ENCODE measurements at places on chromosomes 1 and 21.

- no peak for DNase-seq
Observed at GRCh38 chr1:67634396-67634935, 50.5 kb upstream of the GADD45A start.

DNA sequence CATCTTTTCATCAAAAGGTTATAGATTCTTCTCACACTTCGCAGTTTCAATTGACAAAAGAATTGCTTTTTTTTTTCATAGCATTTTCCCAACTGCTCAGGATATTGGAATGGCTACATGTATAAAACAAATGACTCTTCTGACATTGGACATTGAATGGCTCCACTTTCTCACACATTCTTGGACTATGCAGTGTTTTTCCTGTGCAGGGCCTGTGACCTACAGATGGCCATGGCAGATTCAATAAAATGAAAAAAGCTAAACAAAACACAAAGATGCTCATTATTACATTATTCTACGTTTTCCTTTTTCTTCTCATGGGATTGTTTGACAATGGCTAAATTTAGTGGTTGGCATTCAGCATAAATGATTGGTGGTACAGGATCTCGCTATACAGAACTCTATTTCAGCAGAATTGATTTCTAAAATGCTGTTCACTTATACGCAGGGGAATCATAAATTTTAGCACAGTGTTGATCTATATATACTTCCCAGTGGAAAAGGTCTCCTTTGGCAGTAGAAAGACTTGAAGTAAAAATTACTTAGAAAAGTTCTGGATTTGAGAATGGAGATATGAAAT is 115.6 kb upstream of the ADAMTS5 start:
- no peak for DNase-seq

- no peak for DNase-seq
Observed at GRCh38 chr1:190849346-190849745, 371.7 kb upstream of the BRINP3 start.

- DNase-seq, result peak; percentile 88
Observed at GRCh38 chr1:180502361-180503279, at the start of gene ACBD6. Gene ACBD6, minus strand, starts transcription at chr1:180502577. Its CDS starts 311 bp downstream, at chr1:180502266.

DNA sequence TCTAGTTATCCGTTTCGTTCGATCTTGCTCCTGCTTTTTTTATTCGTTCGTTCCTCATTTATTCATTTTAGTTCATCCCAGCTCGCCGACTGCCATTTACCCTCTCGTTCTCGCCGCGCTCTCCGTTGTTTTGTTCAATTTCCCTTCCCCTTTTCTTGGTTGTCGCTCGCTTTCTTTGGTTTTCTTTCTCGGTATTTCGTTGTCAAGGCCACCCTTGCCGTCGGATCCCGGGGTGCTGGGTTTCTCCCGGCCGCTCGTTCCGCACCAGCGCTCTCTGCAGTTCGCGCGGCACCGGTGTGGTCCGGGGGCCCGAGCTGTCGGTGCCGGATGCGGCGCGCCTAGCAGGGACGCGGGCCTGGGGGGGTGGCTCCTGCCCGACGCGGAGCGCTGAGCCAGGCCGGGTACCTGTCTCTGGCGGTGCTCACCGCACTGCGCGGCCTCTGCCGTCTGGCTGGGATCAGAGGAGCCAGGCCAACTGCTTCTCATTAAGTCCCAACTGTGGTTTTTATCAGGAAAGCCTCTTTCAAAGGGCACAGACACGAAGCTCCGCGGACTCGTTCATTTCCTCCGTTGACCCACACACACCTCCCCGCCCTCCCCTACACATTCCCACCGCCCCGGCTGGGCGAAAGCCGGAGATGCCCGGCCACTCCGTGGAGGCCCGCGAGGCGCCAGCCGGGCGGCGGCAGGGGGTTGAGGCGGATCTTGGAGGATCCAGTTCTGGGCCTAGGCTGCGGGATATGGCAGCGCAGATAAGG is 1.6 kb downstream of the ALX3 start:
- DNase-seq, result no peak

- no peak for DNase-seq
Observed at GRCh38 chr1:101299141-101299540, 62.3 kb downstream of the S1PR1 start.

DNA sequence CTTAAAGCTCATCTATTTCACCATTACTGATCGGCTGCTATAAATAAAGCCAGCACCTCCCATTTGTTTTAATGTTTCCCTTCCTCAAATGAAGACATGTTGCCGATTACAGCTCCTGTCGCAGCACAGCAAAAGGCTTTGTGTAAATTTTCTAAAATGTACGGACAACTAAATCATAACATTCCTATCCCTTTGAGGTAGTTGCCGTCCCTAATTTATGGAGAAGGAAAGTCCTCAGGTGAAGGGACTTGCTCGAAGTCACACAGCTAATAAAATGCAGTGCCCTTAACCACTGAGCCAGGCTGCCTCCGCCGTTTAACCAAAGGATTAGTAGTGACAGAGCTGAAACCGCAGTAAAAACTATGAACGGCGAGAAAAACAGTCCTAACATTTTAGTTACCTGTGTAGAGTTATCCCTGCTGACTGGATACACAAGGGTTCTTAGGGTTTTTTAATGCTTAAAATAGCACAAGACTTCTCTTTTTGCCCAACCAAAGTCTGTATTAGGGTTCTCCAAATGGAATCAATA is 871 bp downstream of the PINK1 start:
- DNase-seq, result no peak

DNA sequence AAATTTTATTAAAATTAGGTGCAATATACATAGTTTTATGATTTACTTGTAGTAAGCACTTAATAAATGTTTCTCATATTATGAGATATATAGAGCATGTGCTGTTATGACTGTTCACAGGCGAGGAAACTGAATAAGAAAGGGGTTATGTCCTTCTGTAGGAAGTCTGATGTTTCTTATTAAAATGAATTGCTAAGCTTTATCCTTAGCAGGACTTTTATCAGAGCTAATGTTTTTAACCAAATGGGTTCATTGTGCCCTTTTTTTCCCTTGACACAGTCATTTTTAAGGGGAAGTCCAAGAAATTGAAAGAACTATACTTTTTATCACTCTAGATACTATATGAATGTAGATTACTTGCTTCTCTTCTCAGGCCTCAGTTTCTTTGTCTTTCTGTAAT is 285.2 kb downstream of the PTPRC start:
- DNase-seq, result no peak

DNA sequence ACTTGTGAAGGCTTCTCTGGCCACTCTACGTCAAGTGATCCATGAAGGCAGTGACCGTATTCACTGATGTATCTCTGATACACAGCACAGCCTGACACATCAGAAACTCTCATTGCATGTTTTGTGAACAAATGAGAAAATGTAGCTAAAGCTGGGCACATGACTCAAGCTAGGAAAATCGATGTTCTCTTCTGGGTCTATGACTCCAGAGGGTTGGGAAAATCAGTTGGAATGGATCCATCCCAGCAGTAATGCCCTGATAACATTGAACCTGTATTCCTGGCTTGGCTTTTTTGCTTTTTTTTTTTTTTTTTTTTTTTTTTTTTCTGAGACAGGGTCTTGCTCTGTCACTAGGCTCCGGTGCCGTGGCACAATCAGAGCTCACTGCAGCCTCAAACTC is 395.7 kb downstream of the KCNH1 start:
- DNase-seq, result no peak

DNA sequence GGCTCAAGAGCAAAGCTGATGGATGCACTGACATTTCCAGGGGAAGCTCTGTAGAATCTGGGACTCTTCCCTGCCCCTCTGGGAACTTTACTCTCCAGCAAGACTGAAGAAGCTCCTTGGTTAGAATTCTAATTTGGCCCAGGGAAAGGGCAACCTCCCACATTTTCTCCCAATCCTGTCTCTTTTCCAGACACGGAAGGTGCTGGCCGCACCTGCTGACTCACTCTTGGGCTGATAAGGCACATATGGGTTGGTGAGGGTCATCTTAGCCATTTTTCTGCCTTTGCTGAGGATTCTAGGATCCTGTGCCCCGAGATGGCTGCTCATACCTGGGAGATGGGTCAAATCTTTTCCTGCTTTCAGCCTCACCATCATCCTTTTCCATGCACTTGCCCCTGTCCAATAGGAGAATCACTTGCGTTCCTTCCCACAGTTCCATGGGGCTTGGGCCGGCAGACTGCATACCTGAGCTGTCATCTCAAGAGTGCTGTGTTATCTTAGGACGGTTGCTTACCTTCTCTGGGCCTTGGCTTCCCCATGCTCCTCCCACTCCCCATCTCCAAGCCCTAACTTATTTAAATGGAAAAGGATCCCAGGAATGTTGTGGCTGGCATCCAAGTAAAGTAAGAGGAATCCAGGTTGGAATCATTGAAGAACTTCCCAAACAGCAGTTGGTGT is 1.3 kb downstream of the TINAGL1 start:
- no peak for DNase-seq

DNA sequence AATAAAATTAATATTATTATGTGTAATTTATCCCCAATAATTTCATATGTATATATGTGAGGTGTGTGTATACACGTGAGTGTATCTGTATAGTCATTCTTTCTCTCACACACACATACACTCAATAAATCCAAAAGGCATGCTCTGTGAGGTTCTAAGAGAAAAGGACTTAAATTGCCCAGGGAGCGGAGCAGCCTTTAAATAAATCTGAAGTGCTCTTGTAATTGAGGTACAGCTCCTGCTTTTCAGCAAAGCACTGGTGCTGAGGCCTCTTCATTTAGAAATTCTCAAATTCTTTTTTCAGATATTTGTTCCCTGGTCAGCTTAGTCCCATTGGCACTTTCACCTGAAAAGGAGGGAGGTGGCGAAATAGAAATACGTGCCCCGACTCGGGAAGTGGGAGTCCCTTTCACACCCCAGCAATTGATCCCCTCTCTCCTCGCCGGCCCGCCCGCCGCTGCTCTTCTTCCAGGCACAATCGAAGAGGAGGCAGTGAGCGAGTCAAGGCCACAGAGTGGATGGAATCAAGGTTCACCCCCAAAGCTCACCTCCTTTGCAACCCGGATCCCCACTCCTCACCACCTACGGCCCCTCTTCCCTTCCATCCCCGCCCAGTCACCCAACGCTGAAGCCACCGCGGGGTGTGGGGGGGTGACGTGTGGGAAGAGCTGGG is 944 bp downstream of the PLPPR5 start:
- peak; percentile 33 for DNase-seq

DNA sequence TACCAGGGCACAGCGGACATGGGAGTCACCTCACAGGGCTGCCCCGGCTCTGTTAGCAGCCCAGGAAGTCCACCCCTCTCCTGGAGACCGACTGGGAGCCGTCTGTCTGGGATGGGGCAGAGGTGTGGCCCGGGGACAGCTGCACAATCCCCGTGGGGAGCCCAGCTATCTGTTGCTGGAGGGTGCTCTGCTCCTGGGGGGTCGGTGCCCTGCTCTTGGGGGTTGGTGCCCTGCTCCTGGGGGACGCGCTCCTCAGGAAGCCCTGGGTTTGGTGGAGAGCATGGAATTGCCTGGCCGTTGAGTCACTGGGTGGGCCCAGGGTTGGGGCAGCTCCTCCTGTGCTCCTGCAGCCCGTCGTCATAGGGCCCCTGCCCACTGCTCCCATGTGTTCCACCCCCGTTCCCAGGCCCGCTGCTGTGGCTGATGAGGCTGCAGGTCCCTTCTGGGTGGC is 39.3 kb downstream of the AGPAT3 start:
- DNase-seq, result no peak

- no peak for DNase-seq
Observed at GRCh38 chr1:75791022-75791421, 5.0 kb downstream of the RABGGTB start.

- DNase-seq, result no peak
Observed at GRCh38 chr1:243837907-243838535, 12.0 kb downstream of the AKT3 start.

GRCh38 chr1:35932158-35932636 is 1.3 kb downstream of the AGO3 start:
- no peak for DNase-seq

DNA sequence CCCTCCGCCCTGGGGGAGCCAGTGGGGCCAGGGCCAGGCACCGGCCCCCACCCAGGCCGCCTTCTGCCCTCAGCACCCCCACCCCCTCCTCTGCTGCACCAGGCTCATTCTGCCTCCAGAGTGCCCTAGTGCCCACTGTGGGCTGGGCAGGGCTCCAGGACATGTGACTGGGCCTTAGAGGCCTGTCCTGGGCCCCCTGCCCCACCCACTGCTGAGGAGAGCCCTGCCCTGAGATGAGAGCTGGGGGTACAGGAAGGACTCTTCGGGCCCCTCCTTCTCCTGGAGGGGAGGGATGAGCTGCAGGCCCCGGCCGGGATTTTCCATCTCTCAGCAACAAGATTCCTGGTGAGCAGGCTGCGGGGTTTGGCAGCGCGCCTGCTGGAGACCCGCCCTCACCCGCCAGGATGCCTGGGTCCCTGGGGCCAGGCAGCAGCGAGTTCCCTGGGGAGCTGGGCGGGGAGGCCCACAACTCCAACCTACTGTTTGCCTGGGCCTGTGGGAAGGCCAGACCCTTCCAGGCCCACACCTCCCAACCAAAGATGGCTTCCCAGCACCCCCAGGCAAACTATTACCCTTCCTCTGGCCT is 14.0 kb downstream of the AHDC1 start:
- DNase-seq, result no peak

GRCh38 chr1:54652168-54652567 is 10.6 kb downstream of the MROH7 start:
- DNase-seq, result no peak

DNA sequence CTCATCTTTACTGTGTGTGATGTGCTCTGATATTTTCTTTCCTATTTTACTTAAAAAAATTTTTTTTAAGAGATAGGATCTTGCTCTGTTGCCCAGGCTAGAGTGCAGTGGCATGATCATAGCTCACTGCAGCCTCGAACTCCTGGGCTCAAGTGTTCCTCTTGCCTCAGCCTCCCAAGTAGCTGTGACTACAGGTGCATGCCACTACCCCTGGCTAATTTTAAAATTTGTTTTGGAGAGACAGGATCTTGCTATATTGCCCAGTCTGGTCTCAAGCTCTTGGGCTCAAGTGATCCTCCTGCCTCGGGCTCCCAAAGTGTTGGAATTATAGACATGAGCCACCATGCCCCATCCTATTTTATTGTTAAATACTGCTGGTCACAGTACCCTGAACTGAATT is 67.4 kb downstream of the FOXD2 start:
- DNase-seq, result no peak

DNA sequence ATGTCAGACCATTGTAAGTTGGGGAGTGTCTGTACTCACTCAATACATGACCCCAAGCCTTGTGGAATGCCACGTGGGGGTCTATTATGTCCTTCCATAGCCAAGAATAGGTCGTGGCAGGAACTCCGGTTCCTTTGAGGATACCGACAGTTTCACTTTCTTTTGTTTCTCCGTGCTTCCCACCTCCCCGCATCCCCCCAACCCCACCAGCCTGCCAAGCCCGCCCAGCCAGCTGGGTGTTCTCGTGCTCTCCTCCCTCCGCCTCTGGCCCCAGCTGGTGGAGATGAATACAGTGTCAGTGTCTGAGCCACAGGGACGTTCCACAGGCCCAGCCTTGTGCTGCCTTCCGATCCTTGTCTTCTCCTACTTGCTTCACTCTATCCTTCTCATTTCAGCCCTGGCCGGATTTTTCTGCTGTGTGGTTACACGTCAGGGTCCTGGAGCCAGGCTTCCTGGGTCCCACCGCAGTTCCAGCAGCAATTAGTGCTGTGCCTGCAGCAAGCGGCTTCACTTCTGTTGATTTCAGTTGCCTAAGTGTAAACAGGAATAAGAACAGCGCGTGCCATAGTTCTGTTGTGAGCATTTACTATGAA is 4.1 kb upstream of the AGTRAP start:
- DNase-seq, result peak; percentile 88

GRCh38 chr1:154499446-154499845 is 2.6 kb upstream of the TDRD10 start:
- DNase-seq, result no peak

All from amygdala (tissue), 56 donors.